ENCODE measurements at places on chromosomes 1 and 21. TPM values are rescaled to one million over a fixed set of nuclear protein-coding genes. Genes with fewer than 3 reads are reported as not detected.

DNA sequence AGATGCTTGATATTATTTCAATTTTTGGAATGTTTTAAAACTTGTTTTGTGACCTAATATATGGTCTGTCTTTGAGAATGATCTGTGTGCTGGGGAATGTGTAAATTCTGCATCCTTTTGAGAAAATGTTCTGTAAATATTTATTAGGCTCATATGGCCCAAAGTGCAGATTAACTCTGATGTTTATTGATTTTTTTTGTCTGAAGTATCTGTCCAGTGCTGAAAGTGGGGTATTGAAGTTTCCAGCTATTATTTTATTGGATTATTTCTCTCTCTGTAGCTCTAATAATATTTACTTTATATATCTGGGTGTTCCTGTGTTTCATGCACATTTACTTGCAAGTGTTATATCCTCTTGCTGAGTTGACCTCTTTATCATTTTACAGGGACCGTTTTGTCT is 1397.2 kb downstream of the PLA2G4A start:
- H3K27me3 ChIP-seq = no peaks in the 10 kb centered on the region
- H3K4me3 ChIP-seq = no peak overlapping the region
- H3K4me1 ChIP-seq = no peaks in the 10 kb centered on the region
- DNase-seq = no peak
- no peaks in the 10 kb centered on the region for H3K36me3 ChIP-seq

DNA sequence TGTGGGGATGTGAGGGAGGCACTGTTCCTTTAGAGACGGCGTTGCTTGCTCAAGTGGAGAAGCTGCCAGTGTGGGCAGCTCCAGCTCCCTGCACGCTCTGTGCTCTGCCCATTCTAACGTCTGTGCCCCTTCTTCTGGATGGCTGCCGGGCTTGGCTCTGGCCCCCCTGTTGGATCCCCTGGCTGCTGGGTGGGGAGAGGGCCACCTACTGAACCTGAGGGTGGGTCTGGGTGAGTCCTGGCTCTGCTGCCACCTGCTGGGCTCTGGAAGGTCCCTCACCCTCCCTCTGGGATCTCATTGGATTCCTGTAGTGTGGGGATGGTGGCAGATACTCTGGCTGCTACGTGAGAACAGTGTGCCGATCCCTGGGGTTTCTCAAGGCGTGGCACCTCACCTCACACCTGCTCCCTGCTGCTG is 5.0 kb downstream of the PFKL start:
- no peaks in the 10 kb centered on the region for H3K27me3 ChIP-seq
- peaks cover 19% of the 10 kb centered on the region for H3K4me1 ChIP-seq
- peak; percentile 23 for DNase-seq

DNA sequence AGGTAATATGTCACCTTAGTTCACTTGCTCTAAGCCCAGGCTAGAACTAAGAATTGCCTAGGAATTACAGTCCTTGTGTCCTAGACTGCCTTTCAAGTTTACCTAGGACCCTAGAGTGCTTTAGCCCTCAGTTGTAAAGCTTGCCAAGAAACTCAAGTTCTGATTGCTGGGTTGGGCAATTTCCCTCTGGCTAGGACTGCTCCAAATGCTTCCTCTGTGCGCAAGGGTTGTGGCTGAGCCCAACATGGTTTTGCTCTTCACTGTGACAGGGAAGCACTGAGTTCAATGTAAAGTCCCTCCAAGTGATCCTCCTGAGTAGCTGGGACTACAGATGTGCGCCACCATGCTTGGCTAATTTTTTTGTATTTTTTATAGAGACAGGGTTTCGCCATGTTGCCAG is 102.3 kb upstream of the NEK7 start:
- H3K4me1 ChIP-seq = no peaks in the 10 kb centered on the region
- H3K4me3 ChIP-seq = no peak overlapping the region
- no peaks in the 10 kb centered on the region for H3K36me3 ChIP-seq
- no peaks in the 10 kb centered on the region for H3K27me3 ChIP-seq

GRCh38 chr1:168572633-168573032 is 3.8 kb upstream of the XCL1 start:
- no peak overlapping the region for H3K4me3 ChIP-seq
- H3K27me3 ChIP-seq = peaks cover 3% of the 10 kb centered on the region
- DNase-seq = no peak
- no peaks in the 10 kb centered on the region for H3K4me1 ChIP-seq

DNA sequence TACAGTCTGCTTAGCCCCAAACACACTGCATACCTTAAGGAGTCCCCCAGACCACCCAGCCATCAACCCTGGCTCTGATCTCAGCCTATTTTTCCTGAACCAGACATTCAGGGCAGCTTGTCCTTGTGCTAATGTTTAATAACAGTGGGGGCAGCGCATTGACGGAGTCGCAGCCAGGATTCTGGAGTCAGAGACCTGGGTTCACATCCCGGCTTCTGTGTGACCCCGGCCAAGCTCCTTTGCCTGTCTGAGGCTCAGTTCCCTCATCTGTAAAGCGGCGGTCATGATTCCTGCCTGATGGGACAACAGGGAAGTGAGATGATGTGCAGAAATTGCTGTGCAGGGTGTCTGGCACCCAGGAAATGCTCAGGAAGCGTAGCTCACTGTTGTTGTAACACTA is 63.1 kb downstream of the MATN1 start:
- H3K36me3 ChIP-seq = no peaks in the 10 kb centered on the region

DNA sequence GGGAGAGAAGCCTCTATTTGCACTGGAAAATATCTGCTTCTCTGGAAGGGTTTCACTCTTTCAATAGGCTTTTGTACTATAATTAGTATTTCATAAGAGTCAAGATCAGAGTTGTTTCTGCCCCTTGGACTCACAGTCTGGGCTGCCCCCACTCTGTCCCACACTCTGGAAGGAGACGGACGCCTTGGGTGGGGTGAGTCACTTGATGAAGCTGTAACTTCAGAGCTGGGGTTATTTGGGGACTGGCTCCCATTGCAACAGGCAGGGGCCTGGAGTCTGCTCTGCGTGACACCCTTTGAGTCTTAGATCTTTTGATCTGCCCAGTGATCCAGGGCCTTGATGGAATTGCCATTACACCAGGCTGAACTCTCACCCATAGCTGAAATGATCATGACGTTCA is 4.0 kb upstream of the KCNA10 start:
- no peaks in the 10 kb centered on the region for H3K4me1 ChIP-seq
- no peaks in the 10 kb centered on the region for H3K36me3 ChIP-seq
- no peak for DNase-seq
- H3K27ac ChIP-seq = no peak overlapping the region
- peaks cover 38% of the 10 kb centered on the region for H3K27me3 ChIP-seq

DNA sequence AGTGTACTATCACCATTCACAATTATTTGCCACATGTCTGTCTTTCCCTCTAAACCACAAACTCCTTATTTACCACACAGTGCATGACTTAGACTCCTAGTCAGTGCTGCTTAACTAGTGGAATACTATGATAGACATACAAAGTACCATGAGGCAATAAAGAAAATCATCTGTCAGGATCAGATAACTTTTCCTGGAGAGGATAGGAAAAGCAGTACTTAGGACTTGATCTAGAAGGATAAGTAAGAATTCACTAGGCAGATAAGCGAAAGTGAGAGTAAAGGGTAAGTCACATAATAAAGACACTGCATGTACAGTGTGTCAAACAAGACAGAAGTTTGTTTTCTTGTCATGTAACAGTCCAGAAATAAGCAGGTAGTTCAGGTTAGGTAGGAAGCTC is 21.2 kb upstream of the TSPAN1 start:
- no peak for DNase-seq
- H3K27ac ChIP-seq = no peak overlapping the region
- H3K27me3 ChIP-seq = no peaks in the 10 kb centered on the region
- no peaks in the 10 kb centered on the region for H3K36me3 ChIP-seq

- no peaks in the 10 kb centered on the region for H3K36me3 ChIP-seq
- DNase-seq = no peak
- peaks cover 11% of the 10 kb centered on the region for H3K27me3 ChIP-seq
- H3K27ac ChIP-seq = no peak overlapping the region
- no peak overlapping the region for H3K4me3 ChIP-seq
- H3K4me1 ChIP-seq = no peaks in the 10 kb centered on the region
These were observed 360.4 kb upstream of the NR5A2 start for GRCh38 chr1:199667089-199667488.

GRCh38 chr1:231983588-231984193 is 357.1 kb downstream of the DISC1 start:
- no peak for DNase-seq
- no peaks in the 10 kb centered on the region for H3K27me3 ChIP-seq
- H3K4me3 ChIP-seq = no peak overlapping the region
- H3K36me3 ChIP-seq = no peaks in the 10 kb centered on the region

GRCh38 chr21:45074818-45075595 is 627 bp downstream of the ADARB1 start:
- peaks cover 17% of the 10 kb centered on the region for H3K4me1 ChIP-seq
- peaks cover 10% of the 10 kb centered on the region for H3K36me3 ChIP-seq
- H3K4me3 ChIP-seq = peak overlapping the region; percentile 100
- DNase-seq = no peak
- H3K27me3 ChIP-seq = no peaks in the 10 kb centered on the region
- peak overlapping the region; percentile 98 for H3K27ac ChIP-seq

DNA sequence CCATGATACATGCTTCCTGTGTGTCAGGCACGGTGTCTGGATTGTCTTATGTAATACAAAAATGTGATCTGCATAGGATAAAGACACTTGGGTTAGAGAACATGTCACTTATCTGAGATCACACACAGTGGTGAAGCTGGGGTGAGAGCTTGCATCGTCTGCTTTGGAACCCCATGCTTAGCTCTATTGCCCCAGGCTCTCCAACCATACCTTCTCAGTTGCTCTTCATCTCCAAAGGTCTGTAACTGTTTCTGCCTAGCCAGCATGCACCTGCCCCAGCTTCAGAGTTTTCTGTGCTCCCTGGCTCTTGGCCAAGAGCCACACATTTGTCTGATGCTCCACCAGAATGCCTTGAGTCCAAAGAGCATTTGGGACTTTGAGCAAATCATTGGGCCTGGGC is 93.9 kb upstream of the COG2 start:
- no peaks in the 10 kb centered on the region for H3K36me3 ChIP-seq
- DNase-seq = no peak
- no peaks in the 10 kb centered on the region for H3K4me1 ChIP-seq
- no peak overlapping the region for H3K27ac ChIP-seq
- no peaks in the 10 kb centered on the region for H3K27me3 ChIP-seq

GRCh38 chr1:54651608-54652007 is 10.0 kb downstream of the MROH7 start:
- no peaks in the 10 kb centered on the region for H3K4me1 ChIP-seq
- H3K4me3 ChIP-seq = no peak overlapping the region
- no peak overlapping the region for H3K27ac ChIP-seq
- DNase-seq = no peak
- no peaks in the 10 kb centered on the region for H3K36me3 ChIP-seq
- peaks cover 34% of the 10 kb centered on the region for H3K27me3 ChIP-seq

DNA sequence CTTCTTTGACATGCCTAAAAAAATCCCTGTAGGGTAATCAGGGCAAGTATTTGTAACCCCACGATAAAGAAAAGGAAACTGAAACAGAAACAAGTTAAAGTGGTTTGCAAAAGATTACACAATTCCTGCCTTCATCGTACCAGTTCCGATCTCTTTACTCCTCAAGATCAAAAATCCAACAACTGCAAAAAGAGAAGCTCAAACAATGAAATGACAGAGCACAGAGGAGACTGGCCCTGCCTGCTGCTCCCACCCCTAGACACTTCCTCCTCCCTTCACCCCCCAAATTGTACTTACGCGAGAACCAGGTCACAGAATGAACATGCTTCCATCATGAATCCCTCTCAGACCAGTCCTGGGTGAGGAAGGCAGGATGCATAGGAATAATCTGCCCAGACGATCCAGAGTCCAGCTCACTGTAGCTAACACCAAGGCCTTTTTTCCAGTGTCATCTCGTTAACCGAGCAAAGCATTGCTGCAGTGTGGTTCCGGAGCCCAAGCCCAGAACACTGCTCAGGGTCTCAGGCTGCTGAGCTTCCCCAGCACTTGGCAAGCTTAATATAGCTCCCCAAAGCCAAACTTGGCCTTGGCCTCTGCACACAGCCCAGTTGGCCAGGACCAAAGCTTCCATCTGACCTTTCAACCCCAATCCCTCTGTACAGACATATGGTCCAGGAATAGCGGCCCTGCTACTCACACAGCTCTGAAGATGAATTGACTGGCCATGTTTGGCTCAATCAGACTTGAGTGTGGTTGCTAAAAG is 20.3 kb downstream of the RXRG start:
- no peaks in the 10 kb centered on the region for H3K36me3 ChIP-seq
- H3K4me3 ChIP-seq = no peak overlapping the region
- DNase-seq = no peak
- no peaks in the 10 kb centered on the region for H3K4me1 ChIP-seq

GRCh38 chr1:40703316-40703715 is 11.8 kb downstream of the NFYC start:
- H3K4me1 ChIP-seq = no peaks in the 10 kb centered on the region
- H3K36me3 ChIP-seq = no peaks in the 10 kb centered on the region
- peak; percentile 87 for DNase-seq
- no peaks in the 10 kb centered on the region for H3K27me3 ChIP-seq
- H3K4me3 ChIP-seq = no peak overlapping the region
- H3K27ac ChIP-seq = no peak overlapping the region

DNA sequence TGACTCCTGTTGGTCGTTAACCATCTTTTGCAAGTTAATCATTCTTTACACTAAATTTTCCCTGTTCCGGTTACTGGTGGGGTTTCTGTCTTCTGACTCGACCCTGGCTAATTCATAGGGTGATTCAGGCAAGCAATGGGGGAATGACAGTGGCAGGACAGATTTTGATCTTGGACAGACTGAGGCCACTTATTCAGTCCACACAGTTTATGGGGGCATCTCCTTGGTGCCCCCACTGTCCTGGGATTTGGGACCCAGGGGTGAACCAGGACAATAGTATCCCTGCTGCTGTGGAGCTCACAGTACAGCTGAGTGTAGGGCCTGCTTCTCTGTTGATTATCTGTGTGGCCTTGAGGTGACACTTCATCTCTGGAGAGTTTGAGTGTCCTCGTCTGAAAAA is 540.4 kb downstream of the MATN1 start:
- no peaks in the 10 kb centered on the region for H3K4me1 ChIP-seq
- no peak overlapping the region for H3K4me3 ChIP-seq
- H3K36me3 ChIP-seq = no peaks in the 10 kb centered on the region

DNA sequence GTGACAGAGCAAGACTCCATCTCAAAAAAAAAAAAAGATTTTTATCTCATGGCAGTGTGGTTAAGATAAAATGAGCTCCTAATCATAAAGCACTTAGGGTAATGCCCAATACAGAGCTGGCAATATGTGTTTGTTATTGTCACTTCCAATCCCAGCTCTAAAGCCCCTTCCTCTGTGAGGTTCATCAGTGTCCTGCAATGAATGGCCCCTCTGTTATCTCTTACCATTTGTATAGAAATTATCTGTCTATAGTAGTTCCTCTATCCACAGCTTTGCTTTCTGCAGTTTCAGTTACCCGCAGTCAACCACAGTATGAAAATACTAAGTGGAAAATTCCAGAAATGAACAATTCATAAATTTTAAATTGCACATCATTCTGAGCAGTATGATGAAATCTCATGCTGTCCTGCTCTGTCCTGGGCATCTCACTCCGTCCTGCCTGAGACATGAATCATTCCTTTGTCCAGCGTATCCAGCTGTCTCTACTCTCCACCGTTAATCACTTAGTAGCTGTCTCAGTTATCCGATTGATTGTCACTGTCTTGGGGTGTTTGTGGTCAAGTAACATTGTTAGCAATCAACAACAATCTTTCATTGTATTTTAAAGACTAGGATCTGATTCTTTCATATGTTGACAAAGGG is 50.2 kb upstream of the DNAH14 start:
- H3K36me3 ChIP-seq = no peaks in the 10 kb centered on the region
- no peak overlapping the region for H3K27ac ChIP-seq
- DNase-seq = peak; percentile 28
- H3K4me3 ChIP-seq = no peak overlapping the region
- no peaks in the 10 kb centered on the region for H3K4me1 ChIP-seq

The SYCP1 gene
- not detected for total RNA-seq

The NOTCH2 gene
- total RNA-seq = 128 TPM

The GBP6 gene
- total RNA-seq = not detected

The USH2A gene
- under 0.01 TPM for total RNA-seq

The OR10K1 gene
- total RNA-seq = not detected

The TSPEAR gene
- not detected for total RNA-seq

Data from IMR-90 (cell line).